ENCODE measurements at places on chromosomes 2 and 18. TPM values are rescaled to one million over a fixed set of nuclear protein-coding genes. Genes with fewer than 3 reads are reported as not detected.

Gene LRRC30
- total RNA-seq, result not detected

Gene STPG4
- total RNA-seq, result 0.20 TPM

DNA sequence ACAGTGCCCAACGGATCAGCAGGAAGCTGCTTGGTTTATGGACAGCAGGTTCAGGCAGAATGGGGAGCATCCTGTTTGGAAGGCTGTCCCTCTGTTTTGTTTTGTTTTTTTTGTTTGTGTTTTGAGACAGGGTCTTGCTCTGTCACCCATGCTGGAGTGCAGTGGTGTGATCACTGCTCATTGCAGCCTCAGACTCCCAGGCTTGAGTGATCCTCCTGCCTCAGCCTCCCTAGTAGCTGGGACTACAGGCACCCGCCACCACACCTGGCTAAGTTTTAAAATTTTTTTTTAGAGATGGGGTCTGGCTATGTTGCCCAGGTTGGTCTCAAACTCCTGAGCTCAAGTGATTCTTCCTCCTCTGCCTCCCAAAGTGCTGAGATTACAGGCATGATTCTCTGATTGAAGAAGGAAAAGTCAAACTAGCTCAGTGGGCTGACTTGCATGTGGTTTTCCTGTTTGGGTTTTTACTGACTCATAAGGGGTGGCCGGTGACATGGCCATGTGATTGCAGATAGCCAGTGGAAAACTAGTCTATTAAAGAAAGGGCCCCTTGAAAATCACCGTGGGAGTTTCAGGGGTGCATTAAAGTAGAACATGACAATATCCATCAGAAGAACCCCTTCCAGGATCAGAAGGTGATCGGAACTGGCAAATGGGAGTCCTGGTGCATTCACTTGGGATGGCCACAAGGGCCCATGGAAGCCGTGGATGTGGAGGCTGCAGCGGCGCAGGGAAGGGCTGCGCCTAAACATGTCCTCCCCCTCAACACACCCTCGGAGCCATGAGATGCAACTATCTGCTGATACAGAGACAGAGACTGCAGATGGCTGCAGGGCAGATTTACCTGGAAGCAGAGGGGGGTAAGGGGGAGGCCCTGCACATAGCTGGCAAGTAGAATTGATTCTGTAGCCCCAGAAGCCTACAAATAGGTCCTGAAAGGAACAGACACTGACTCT, 26.5 kb downstream of the AQP12B start:
- no peak for DNase-seq

DNA sequence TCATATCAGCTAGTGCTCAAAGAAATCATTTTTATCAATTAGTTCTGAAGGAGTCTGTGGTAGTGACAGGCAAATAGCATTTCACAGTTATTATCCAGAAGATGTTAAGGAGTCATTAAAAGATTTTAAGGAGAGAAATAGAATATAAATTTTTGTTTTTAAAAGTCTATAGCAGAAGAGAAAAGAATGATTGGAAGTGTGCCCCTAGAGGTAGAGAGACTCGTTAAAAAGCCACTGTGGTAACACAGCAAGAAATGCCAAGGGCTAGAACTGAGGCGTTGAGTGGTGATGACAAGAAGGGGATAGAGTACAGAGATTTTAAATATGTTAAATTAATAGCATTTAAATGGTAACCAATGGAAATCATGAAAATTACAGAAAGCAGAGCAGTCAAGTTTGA, 78.3 kb downstream of the VWC2L start:
- no peak for DNase-seq

- no peak for DNase-seq
Measured at GRCh38 chr18:64202210-64202836, 53.4 kb upstream of the LINC00305 start.

Gene DOCK10
- total RNA-seq, result 20.1 TPM

DNA sequence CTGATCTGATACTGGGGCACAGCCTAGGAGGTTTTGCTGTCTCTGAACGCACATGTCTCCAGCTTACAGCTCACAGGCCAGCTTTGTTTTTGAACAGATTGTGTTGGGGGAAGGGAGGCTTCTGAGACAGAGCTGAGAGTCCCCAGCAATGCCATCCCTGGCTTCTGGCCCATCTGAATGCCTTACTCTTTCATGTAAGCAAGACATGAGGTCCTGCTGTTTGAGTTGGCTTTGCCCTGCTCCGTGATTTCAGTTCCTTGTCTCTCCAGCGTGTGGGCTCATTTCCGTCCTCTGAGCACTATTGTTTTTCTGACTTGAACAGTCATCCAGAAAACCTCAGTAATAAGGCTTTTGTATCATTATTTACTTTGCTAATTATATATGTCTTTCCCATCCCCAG, 194.9 kb upstream of the TNP1 start:
- no peak for DNase-seq

DNA sequence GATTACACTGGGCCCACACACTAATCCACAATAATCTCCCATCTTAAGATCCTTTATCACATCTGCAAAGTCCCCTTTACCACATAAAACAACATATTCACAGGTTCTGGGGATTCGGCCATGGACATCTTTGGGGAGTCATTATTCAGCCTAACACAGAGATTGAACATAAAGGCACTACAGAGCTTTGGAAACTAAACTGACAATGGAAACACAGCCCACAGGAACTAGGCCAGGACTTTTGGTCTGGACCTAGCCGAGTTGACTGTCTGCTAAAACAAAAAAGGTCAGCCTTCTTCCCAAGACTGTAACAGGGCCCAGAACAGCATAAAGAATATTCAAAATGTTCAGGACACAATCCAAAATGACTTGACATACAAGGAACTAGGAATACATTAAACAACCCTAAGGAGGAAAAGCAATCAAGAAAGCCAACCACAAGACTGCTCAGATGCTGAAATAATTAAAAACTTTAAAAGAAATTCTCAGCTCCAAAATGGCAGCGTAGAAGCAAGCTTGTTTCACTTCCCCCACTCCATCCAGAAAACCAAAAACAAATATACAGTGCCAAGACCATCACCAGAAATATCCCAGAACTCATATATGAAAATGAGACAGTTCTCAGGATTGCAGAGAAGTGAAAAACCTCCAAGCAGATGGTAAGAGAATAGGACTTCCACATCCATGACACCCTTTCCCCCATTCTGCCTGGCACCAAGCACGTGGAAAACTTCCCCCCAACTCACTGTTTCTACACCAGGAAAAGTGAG, 207.8 kb downstream of the ATAD2B start:
- DNase-seq, result no peak

DNA sequence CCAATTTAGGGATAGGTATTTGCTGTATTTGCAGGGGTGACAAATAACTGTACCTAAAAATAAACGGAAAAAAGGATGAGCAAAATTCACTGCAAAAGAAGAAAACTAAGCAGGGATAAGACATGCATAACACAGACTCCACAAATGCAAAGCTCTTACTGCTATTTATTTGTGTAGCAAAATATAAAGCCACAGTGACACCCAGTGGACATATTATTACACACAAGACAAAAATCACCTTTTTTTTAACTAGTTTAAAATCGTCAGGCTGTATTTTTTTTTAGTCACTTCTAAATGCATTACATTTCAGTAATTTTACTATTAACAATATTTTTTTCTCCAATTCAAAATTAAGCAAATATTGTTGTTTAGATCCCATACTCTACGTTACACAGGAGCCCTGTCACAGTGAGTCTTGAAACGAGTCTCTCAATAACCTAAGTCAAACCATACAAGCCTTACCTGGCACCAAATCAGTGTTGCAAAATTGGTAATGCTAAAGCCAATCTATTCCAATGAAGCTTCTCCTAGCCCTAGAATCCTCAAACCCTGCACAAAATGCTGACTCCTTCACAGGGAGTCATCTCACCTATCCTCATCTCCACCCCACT, 23.7 kb downstream of the METTL4 start:
- no peak for DNase-seq

Gene GRHL1
- total RNA-seq, result 7.2 TPM

Gene SLC19A3
- 87.4 TPM for total RNA-seq

DNA sequence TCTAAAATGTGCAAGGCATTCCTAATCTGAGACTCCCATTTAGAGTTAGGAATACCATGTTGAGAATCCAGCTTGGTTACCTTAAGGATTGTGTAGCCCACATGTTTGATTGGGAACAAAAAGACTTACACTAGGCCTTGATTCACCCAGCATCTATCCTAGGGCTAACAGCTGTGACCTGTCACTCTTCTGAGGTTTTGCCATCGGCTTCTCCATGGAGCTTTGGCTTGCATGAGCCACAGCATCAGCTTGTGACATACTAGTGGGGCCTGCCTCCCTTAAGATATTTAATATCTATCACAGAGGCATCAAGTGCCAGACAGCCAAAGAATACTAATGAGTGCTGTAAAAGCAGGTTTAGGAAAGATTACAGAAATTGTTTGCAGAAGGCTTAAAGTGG, 241.3 kb upstream of the UBE2E3 start:
- DNase-seq, result no peak

Gene DQX1
- total RNA-seq, result 0.43 TPM

Gene ARL4C
- total RNA-seq, result 10.2 TPM

DNA sequence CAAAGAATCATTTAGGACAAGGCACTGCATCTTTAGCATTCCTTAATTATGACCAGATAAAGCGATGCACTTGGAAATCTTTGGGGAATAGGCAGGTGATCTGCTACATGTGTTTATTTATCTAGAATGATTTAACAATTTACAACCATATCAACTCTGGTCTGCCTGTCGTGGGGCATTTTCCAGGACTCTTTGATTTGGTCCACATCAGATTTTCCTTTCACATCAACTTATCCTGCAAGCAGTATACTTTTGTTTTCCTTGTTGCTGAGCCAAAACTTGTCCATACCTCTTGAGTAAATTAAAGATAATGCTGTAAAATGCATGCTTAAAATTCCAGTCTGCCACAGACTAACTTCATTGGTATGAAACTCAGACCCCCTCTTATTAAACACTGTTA, 312.4 kb upstream of the TCF4 start:
- no peak for DNase-seq

- no peak for DNase-seq
Measured at GRCh38 chr2:223081789-223082188, 29.8 kb downstream of the KCNE4 start.

DNA sequence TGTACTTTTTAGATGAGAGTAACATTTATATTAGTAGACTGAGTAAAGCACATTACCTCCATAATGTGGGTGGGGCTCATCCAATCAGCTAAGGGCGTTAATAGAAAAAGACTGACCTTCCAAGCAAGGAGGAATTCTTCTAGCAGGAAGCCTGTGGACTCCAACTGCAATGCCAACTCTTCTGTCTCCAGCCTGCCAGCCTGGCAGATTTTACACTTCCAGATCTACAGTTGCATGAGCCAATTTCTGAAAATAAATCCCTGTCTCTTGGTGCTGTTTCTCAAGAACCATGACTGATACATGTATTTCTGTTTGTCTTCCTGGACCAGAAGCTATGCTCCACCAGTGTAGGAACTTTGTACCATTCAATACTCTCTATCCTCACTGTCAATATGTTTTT, 69.0 kb upstream of the LMAN1 start:
- no peak for DNase-seq

Gene LIPG
- 138 TPM for total RNA-seq

- DNase-seq, result no peak
Measured at GRCh38 chr2:3642521-3643215, 15.3 kb upstream of the ALLC start.

GRCh38 chr2:241844066-241844728, 14.5 kb downstream of the PDCD1 start:
- DNase-seq, result peak; percentile 65

- DNase-seq, result no peak
Measured at GRCh38 chr2:161427664-161428587, 11.8 kb downstream of the TBR1 start.

GRCh38 chr2:3429066-3429610, 49.6 kb downstream of the TRAPPC12 start:
- no peak for DNase-seq

DNA sequence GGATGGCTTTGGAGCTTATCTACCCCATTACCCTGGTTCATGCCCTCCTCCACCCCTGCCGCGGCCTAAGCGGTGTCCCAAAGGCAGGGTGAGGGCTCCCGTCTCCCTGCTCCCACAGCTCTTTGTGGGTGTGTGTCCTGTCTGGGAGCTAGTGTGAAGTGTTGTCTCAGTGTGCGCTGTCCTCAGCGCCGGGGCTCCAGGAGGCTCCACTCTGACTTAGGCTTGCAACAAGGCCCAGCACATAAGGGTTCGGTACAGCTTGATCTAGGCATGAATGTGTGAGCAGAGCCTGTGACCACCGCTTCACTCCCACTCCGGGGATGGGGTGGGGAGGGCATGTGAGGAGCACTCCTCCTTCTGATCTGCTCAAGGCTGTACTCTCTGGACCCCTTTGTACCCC, 1.2 kb downstream of the MC2R start:
- DNase-seq, result no peak

GRCh38 chr2:6676241-6676640, 189.5 kb downstream of the CMPK2 start:
- DNase-seq, result no peak

DNA sequence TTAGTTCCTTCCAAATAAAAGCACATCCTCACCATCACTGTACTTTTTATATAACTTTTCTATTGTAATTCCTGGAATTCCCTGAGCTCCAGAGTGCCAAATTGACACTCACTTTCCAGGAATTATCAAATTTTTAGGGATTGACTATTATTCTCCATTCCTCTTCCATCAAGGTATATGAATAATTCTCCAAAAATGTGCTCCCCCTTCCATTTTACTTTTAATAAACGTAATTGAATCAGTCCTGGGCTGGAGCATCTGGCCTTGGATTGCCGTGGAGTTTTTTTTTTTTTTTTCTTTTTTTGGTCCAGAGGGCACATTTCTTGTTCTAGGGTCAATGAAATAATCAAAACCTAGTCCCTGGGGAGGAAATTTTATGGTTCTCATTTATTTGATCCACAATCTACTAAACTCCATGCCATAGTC, 304.3 kb downstream of the CDCA7 start:
- no peak for DNase-seq

DNA sequence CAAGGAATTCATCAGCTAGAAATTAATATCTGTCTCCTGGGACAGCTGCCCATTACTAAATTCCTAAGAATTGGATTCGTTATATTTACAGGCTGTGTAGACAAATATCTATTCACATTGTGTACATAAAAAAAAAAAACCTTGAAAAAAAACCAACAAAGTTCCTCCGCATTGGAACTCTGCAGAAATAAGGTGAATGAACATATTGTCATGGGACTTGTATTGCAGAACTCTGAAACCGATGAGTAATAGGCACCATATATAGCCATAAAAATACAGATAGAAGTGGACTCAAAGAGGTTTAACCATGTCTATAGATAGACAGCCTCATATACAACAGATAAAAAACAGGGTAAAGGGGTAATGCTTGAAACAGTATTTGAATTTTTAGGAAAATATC, 909.9 kb upstream of the CHAC2 start:
- DNase-seq, result no peak

Gene CFAP53
- 1.5 TPM for total RNA-seq

Gene NPAS2
- total RNA-seq, result 47.4 TPM
